Left cardiac atrium (tissue), 4 donors: ENCODE measurements at places on chromosomes 6 and 20.

GRCh38 chr6:10759884-10760329 is 12.3 kb downstream of the TMEM14B start:
- DNase-seq: peak; percentile 47

GRCh38 chr6:121497970-121498375 is 62.5 kb downstream of the GJA1 start:
- DNase-seq: no peak

DNA sequence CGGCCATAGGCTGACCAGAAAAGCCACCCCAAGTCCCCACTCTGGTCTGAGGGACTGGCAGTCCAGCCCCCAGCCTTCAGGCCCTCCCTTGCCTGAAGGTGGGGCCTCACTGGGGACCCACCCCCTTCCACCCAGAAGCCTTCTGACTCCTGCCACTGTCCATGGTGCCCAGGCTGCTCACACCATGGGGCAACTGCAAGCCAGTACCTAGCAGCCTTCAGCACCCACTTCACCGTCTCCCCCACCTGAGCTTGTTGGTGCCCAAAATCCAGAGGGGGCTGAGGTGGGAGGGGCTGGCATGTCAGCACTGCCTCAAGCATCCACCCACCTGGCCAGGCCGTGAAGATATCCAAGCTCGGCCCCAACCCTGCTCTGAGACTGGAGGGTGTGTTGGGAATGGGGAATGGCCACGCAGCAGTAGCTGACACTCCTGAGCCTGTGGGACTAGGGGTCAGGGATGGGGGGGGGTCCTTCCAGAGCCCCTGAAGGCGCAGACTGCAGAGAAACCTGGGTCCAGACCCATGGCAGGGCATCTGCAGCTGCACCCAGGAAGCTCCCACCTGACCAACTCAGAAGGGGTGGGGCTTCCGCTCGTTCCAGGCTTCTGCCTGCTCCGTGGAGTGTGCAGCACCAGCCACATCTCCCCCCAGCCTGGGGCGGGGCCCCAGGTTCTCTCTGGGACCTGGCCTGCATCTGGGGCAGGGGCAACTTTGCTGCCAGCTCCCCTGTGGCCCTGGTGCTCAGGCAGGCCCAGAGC is 942.1 kb upstream of the EPHA7 start:
- DNase-seq: peak; percentile 16

DNA sequence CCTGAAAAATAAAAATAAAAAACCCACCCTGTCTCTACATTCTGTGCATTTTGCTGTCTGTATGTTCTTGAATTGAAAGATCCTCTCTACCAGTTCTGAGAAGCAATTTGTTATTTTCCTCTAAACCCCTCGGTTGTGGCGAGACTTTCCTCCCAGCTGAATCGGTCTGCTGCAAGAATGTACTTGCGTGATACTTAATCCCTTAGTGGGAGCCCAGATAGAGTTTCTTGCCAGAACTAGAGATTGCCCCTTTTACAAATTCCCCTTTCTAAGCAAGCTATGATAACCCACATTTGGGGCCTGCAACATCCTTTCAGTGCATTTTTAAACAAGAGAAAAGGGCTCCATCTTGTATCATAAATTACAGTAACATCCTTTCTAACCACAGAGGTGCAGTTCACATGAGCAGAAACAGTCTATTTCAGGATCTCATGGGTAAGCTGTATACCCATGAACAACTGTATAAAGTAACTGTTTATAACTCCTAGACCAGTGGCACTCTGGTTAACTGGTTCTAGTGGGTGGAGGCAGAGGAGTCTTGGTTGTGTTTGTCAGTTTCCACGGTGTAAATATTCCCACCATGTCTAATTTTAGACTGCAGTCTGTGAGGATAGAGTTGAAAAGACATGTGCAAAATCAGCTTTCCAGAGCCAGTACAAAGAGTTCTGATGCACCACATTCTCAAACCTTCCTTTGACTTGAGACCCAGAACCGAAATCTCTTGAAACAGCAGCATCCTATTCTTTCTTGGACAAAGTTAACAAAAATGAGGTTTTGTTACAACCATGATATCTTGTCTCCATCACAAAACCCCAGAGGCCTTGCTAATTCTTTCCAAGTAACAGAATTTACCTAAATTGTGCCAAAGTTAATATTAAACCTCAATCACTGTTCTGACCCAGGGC is 113.1 kb upstream of the ZNF217 start:
- no peak for DNase-seq

DNA sequence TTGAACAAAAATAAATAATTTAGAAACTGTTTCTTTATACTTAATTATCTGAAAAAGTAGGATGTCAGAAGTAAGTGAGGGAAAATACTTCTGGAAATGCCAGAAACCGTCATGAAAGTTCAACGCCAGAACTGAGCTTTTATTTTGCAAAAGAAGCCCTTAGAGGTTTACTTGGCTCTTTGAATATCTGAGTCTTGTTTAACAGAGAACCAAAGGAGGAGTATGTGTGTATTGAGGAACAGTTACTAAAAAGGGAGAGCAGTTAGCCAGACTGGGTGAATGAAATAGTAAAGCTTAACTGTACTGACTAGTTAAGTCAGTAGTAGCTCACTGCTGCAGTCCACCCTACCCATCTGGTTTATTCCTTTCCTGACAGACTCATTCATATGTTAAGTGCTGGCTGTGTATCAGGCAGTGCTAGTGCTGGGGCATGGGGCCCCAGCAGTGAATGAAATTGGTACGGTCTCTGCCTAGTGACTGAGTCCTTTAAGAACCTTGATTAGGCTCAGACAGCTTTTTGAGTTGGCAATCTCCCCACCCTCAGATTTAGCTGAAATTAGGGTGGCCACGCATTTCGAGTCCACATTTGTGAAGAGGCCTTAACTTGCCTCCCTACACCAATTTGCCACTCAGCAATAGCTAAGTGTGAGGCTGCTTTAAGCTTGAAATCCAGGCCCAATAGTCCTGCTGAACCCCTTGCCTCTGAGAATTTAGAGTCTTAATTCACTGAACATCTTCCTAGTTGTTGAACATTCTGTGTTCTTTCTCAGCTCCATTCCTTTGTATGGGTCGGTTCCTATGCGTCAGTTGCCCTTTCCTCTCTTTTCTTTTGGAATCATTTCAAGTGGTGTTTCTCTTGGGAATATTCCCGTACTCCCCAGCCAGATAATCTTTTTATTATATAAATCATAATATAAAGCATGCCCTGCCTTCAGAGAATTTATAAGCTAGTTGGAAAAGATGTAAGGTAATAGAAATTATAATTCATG is 20.2 kb downstream of the MAP3K4 start:
- no peak for DNase-seq

- DNase-seq: no peak
Observed at GRCh38 chr20:55052459-55052858, 577.1 kb downstream of the DOK5 start.

DNA sequence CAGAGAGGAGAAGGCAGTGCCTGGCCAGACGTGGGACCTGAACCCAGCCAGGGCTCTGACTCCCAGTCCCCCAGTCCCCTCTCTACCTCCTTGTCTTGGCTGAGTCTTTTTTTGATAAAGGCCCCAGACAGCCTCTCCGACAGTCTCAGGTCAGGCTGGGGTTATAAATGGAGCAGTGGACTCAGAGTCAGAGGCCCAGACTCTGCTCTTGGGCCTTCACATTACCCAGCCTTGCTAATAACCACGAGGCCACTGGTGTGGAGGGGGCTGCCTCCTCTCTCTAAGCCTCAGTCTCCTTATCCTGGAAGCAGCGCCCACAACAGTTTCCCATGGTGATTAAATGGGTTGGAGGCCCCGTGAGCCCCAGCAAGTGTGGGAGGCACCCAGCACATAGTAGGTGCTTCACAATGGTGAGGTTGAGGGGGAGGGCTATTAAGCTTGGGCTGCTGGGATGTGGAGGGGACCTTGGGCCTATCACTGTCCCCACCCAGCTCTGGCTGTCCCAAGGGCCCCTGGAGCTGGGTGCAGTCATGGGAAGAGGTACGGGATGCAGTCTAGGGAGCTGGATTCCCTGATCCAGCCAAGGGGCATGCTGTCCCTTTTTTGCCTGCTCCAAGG is 35.7 kb downstream of the TGM2 start:
- DNase-seq: peak; percentile 17

DNA sequence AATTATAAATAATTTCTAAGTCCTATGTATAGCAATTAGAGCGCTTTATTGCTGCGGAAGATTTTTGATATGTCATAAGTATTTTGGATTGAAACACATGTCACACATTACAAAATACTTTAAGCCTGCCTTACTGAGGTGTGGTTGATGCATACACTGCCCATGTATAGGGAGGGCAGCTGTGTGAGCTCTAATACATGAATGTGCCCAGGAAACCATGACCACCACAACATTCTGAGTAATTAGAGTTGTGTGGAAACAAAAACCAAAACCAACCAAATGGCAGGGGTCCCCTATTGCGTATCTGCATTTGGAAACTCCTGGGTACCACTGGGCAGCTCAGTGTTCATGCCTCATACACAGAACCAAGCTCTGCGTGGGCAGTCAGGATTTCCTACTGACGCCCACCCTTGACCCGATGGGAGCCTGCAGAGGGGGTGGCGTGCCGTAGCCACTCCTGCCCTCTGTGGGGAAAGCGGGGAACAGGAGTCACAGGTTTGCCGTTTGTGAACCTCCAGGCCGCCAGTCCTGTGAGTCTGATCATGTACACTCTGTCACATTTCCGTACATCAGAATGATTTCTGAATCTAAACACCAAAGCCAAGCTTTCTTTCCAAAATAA is 50.9 kb upstream of the PDE10A start:
- no peak for DNase-seq
